ENCODE measurements at places on chromosomes 16 and 17. TPM values are rescaled to one million over a fixed set of nuclear protein-coding genes. Genes with fewer than 3 reads are reported as not detected.

The TM4SF5 gene
- not detected for polyA plus RNA-seq

The BFAR gene
- 54.4 TPM for polyA plus RNA-seq

The EIF1 gene
- 525 TPM for polyA plus RNA-seq

The ZDHHC1 gene
- polyA plus RNA-seq, result 1.4 TPM

The CLEC10A gene
- not detected for polyA plus RNA-seq

The CES1 gene
- 1.5 TPM for polyA plus RNA-seq

The OR3A3 gene
- not detected for polyA plus RNA-seq

The CLEC19A gene
- polyA plus RNA-seq, result 0.26 TPM

DNA sequence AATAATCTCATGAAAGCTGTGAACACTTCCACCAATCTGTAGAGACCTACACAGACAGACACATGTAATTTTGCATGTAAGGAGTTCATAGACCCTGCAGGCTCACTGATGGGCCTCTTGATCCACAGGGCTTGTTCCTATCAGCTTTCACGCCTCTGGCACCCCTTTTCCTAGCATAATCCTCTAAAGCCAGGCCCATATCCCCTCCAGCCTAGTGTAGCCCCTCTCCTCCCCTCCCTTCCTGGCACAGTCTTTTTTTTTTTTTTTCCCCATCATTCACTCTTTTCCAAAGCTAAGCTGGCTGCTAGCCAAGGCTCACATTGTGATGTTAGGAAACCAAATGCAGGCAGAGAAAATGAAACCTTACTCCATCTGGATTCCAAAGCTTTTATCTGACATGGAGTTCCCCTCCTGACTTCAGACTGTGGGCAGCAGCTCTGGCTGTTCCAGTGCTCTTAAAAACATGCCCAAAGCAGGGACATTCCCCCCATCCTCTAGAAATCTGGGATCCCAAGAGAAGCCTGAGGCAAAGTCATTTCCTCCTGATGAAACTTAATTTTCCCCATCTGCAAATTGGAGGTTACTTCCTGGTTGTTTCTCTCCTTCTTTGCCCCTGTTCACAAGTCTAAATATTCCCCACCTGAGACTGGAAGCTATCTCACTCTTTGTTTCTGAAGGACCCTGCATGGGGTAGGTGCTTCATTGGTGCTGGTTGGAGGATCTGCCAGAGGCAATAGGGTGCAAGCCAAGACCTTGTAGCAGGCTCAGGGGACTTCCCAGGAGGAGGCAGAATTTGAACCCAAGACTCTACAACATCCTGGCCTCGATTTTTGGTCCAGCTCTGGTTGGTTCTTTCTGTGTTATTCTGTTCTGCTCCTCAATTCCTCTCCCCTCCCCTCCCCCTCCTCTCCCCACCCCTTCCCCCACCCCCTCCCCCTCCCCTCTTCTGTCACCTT is 9.9 kb upstream of the CCL5 start:
- no peaks in the 10 kb centered on the region for H3K4me1 ChIP-seq
- H3K36me3 ChIP-seq, result no peaks in the 10 kb centered on the region
- H3K27ac ChIP-seq, result no peak overlapping the region
- peak; percentile 2 for DNase-seq
- no peaks in the 10 kb centered on the region for H3K27me3 ChIP-seq

DNA sequence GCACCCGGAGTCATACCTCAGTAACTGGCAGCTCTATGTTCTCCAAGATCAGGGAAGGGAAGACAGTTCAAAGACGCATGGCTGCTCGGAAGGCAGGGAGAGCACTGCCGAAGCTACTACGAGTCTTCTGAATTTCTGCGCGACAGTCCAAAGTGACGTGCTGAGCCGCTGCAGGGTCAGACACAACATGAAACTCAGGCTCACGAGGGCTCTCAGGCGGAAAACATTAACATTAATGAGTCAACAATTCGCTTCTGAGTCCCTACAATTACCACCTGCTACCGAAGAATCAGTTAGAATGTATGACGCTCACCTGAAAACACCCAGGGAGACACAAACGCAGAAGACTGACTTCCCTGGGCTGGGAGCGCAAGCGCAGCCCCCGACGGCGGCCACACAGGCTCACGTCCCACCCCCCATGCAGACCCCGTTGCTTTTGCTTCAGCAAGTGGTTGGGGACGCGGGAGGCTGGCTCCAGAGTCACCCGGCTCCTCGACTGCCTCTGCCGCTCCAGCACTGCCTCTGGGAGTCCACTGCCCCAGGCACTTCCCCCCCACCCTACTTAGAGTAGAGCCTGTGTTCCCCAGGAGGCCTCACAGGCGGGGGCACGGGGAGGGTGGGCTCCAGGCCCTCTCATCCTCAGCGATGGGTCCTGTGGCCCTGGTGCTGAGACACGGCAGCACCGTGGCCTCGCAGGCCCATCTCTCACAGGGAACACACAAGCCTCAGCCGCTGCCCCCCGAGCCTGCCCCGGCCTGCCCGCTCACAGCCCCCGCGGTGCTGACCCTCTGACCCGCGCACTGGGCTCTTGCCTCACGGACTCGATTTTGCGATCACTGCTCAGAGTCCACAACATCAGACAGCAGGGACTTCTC is 38.9 kb downstream of the LMF1 start:
- H3K4me1 ChIP-seq, result 0 out of 2 replicates have a peak, but pooled peaks cover 5% of the 10 kb centered on the region
- H3K27me3 ChIP-seq, result no peaks in the 10 kb centered on the region
- H3K4me3 ChIP-seq, result no peak overlapping the region
- H3K27ac ChIP-seq, result no peak overlapping the region
- H3K36me3 ChIP-seq, result no peaks in the 10 kb centered on the region

- H3K27ac ChIP-seq, result no peak overlapping the region
- DNase-seq, result peak; percentile 72
- no peaks in the 10 kb centered on the region for H3K36me3 ChIP-seq
- H3K4me3 ChIP-seq, result peak overlapping the region; percentile 92
Observed at GRCh38 chr17:40347319-40348135, 17.0 kb downstream of the GJD3 start.

DNA sequence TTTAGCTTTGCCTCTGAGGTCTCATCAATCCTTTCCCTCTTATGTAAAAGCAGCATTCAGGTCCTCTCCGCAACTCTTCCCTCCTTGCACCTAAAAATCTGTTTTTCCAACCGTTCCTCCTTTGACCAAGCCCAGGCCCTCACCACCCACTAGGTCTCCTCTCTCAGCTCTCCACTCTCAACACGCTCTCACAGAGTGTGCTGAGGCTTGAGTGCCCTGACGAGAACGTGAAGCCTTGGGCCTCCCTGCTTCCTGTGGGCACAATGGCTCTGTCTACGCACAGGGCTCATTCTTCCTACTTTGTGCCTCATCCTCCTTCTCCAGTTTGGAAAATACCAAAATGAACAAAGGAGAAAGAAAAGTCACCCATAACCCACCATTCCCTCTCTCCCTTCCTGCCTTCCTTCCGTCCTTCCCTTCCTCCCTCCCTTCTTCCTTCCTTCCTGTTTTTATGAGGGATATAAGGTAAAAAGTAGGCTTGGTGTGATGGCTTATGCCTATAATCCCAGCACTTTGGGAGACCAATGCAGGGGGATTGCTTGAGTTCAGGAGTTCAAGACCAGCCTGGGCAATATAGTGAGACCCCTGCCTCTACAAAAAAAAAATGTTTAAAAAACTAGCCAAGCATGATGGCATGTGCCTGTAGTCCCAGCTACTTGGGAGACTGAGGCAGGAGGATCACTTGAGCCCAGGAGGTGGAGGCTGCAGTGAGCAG is 31.3 kb upstream of the SLC39A11 start:
- no peak overlapping the region for H3K27ac ChIP-seq
- H3K27me3 ChIP-seq, result no peaks in the 10 kb centered on the region
- H3K4me1 ChIP-seq, result no peaks in the 10 kb centered on the region
- no peak overlapping the region for H3K4me3 ChIP-seq
- DNase-seq, result no peak

- H3K4me1 ChIP-seq, result no peaks in the 10 kb centered on the region
- H3K27ac ChIP-seq, result no peak overlapping the region
- DNase-seq, result no peak
- no peak overlapping the region for H3K4me3 ChIP-seq
- no peaks in the 10 kb centered on the region for H3K27me3 ChIP-seq
Observed at GRCh38 chr16:1026057-1026783, 44.6 kb downstream of the SOX8 start.

DNA sequence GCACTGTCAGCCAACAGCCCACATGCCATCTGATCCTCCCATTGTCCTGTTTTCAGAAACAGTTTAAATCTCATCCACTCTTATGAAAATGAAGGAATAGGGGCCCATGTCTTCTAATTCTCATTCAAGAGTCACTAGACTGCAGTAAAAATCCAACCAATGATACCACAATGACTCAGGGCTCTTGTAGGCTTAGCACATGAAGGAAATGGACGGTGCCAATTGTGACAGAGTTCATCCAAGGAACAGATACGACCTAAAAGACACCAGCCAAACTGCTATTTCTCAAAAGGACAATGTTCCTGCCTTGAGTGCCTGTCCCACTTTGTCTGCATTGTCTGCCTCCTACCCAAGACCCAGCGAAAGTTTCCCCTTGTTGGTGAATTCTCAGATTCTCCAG is 204.8 kb upstream of the COX10 start:
- no peaks in the 10 kb centered on the region for H3K27me3 ChIP-seq
- H3K4me3 ChIP-seq, result no peak overlapping the region
- no peak for DNase-seq
- no peak overlapping the region for H3K27ac ChIP-seq
- no peaks in the 10 kb centered on the region for H3K36me3 ChIP-seq

DNA sequence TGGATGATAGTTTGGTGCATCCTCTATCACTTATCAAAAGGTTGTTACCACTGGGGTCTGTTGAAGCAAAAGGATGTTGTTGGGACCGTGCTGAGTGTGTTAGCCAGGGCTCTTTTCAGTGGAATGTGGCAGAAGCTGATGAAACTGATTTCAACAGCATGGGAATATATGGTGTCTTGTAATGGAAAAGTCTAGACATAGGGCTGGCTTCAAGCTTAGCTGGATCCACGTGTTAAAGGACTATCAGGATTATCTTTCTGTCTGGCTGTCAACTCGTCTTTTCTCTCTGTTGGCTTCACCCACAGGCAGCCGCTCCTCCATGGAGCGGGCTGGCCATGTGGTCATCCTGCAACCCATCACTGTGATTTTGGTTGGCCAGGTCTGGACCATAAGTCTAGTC is 8.7 kb downstream of the SNX29 start:
- no peak overlapping the region for H3K27ac ChIP-seq
- no peak overlapping the region for H3K4me3 ChIP-seq
- H3K27me3 ChIP-seq, result no peaks in the 10 kb centered on the region
- H3K36me3 ChIP-seq, result no peaks in the 10 kb centered on the region

- no peaks in the 10 kb centered on the region for H3K27me3 ChIP-seq
- peak overlapping the region; percentile 39 for H3K27ac ChIP-seq
- DNase-seq, result no peak
- H3K4me1 ChIP-seq, result peaks cover 18% of the 10 kb centered on the region
- no peaks in the 10 kb centered on the region for H3K36me3 ChIP-seq
- no peak overlapping the region for H3K4me3 ChIP-seq
Observed at GRCh38 chr16:81537721-81538561, 93.3 kb downstream of the CMIP start.

GRCh38 chr17:50420419-50421112 is 5.5 kb upstream of the ACSF2 start:
- H3K27me3 ChIP-seq, result peaks cover 13% of the 10 kb centered on the region
- no peak for DNase-seq
- H3K4me3 ChIP-seq, result no peak overlapping the region
- no peak overlapping the region for H3K27ac ChIP-seq
- H3K36me3 ChIP-seq, result no peaks in the 10 kb centered on the region
- H3K4me1 ChIP-seq, result 0 out of 2 replicates have a peak, but pooled peaks cover 4% of the 10 kb centered on the region

DNA sequence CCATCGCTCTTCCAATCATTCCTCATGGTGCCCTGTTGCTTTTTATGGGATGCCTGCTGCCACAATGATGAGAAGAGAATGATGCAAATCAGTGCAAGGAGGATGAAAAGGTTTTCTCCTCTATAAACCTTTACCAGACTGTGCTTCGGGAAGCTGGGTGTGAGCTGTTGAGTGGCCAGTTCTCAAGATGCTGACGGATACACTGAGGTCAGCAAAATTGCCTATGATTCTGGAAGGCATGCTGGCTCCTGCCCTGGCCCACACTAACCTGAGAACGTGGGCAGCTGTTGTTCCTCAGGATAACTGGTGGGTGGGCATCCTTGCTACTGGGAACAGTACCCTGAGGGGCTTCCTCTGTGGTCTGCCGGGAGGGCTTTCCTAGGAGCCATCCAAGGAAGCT is 795 bp upstream of the PIRT start:
- no peaks in the 10 kb centered on the region for H3K27me3 ChIP-seq
- no peak overlapping the region for H3K4me3 ChIP-seq
- no peak overlapping the region for H3K27ac ChIP-seq
- peaks cover 14% of the 10 kb centered on the region for H3K4me1 ChIP-seq
- no peaks in the 10 kb centered on the region for H3K36me3 ChIP-seq
- DNase-seq, result no peak

- no peak overlapping the region for H3K27ac ChIP-seq
- H3K4me3 ChIP-seq, result no peak overlapping the region
- peaks cover 7% of the 10 kb centered on the region for H3K36me3 ChIP-seq
- no peaks in the 10 kb centered on the region for H3K27me3 ChIP-seq
Observed at GRCh38 chr17:29256735-29257466, 10.2 kb downstream of the CRYBA1 start.

DNA sequence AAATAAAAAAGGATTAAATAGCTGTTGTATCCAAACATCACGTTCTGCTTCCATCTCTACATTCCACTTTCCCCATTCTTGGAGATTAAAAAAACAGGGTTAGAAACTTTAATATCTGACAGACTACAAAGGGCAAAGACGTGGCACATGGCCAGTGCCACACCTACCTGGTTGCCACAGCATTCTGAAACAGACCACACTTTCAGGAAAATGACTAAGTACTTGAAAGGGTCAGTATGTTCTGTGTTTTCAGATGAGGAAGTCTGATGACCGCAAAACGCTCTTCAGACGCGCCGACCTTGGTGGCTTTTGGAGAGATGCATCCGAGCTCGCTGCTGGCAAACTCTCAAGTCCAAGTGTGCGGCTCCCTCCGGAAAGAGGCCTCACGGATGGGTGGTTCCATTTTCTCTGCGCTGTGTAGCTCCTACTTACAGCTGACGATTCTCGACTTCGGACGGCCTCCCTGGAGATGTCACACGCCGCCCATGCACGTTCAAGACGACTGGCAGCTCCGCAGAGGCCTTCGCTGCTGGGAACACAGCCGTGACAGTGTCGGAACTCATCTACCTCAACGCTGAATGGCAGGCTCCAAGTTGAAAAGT is 15.5 kb downstream of the MAP1LC3B start:
- H3K36me3 ChIP-seq, result peaks cover 5% of the 10 kb centered on the region
- H3K27me3 ChIP-seq, result no peaks in the 10 kb centered on the region
- no peak overlapping the region for H3K27ac ChIP-seq
- DNase-seq, result no peak
- H3K4me1 ChIP-seq, result no peaks in the 10 kb centered on the region

DNA sequence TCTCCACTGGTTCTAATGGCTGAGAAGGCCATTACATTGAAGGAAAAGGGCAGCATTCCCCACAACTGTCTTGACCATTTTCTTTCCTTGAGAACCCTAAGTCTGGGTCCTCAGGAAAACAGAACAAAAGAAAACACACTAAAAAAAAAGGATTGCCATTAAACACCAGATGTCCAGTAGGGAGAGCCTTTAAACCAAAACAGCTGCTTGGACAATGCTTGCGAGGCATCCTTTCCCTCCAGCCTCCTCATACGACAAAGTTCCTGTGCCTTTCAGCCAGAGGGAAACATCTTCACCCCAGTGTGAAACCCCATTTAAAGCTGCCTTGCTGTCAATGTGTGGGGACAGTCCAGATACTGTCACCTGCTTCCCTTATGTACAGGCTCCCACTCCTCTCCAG is 74.3 kb downstream of the MMD start:
- H3K4me3 ChIP-seq, result no peak overlapping the region
- no peak for DNase-seq
- H3K36me3 ChIP-seq, result no peaks in the 10 kb centered on the region
- no peaks in the 10 kb centered on the region for H3K27me3 ChIP-seq
